Fibroblast of skin of left biceps (primary cell): ENCODE measurements at places on chromosomes 5 and 9.

- no peak for DNase-seq
Measured at GRCh38 chr5:36073595-36074216, 7.0 kb upstream of the UGT3A2 start.

GRCh38 chr5:41151564-41151963 lies 61.8 kb downstream of the C6 start:
- DNase-seq, result no peak

DNA sequence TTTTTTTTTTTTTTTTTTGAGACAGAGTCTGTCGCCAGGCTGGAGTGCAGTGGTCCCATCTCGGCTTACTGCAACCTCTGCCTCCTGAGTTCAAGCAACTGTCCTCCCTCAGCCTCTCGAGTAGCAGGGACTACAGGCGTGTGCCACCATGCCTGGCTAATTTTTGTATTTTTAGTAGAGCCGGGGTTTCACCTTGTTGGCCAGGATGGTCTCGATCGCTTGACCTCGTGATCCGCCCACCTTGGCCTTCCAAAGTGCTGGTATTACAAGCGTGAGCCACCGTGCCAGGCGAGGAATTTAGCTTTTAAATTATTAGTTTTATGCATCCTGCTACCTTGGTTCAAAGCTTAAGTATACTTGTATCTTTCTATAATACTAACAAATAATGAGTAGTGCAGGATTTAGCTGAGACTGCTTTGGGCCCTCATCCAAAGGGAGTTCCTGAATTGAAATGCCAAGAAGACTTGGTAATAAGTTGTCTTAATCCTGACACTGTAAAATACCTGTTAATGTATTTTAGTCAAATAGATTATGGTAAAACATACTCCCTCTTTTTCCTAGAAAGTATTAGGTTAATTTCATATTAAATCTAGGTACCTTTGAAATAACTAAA lies 5.0 kb downstream of the CDC42SE2 start:
- no peak for DNase-seq

GRCh38 chr5:43215073-43215631 lies 23.1 kb downstream of the NIM1K start:
- no peak for DNase-seq

DNA sequence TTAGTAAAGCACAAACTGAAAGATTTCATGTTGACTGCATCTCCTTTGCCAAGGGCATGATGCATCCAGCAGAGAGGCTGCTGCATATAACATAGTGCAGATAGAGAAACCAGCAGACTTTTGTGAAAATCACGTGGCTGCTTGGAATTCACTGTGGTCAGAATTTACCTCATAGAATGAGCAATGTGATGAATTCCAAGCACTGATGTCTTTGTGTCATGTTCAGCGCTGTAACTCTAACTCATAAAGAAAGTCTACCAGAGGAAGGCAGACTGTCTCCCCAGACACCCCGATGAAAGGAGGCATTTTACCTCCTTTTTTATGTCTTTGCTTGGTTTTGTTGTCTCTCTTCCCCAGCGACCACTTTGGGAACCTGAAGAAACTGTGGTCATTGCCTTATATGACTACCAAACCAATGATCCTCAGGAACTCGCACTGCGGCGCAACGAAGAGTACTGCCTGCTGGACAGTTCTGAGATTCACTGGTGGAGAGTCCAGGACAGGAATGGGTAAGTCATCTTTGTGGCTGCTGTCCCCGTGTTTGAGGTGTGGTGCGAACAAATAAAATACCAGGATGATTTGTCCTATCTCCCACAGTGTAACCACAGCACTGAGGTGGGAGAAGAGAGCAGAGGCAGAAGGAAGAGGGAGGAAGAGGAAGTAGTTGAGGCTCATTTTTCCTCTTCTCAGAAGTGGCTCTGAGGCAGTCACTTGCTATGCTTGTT lies 42.0 kb downstream of the ITK start:
- DNase-seq, result peak; percentile 76

DNA sequence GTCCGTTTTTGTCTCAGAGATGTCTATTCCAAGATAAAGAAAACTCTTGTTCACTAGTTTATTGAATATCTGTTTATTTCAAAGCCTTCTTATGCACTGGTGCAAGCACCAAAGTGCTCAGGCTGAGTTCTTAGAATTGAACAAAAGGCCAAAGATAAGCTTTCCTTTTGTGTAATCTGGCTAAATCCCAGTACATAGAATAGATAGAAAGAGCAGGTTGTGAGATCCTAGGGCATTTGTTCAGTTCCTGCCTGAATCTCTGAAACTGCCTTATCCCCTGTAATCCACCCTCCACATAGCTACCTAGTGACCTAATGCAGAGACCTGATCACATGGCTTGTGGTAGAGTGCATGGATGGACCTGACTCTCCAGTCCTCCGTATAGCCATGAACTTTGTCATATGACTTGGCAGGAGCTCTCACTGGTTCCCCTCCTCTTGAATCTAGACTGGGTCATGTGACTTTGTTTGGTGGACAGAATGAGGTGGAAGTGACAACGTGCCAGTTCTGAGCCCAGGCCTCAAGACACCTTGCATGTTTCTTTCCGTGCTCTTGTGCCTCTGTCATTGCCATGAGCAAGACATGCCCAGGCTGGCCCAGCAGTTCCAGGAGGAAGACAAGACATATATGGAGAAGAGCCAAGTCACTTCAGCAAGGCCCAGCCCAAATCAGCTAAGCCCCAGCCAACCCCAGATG lies 139.3 kb upstream of the SHB start:
- DNase-seq, result no peak

GRCh38 chr5:143757116-143757515 lies 54.8 kb upstream of the HMHB1 start:
- no peak for DNase-seq

GRCh38 chr9:116080561-116080960 lies 73.0 kb upstream of the PAPPA start:
- no peak for DNase-seq

- DNase-seq, result no peak
Measured at GRCh38 chr5:84274585-84275468, 109.9 kb downstream of the EDIL3 start.

GRCh38 chr9:79684711-79685575 lies 113.2 kb downstream of the TLE4 start:
- DNase-seq, result peak; percentile 35

DNA sequence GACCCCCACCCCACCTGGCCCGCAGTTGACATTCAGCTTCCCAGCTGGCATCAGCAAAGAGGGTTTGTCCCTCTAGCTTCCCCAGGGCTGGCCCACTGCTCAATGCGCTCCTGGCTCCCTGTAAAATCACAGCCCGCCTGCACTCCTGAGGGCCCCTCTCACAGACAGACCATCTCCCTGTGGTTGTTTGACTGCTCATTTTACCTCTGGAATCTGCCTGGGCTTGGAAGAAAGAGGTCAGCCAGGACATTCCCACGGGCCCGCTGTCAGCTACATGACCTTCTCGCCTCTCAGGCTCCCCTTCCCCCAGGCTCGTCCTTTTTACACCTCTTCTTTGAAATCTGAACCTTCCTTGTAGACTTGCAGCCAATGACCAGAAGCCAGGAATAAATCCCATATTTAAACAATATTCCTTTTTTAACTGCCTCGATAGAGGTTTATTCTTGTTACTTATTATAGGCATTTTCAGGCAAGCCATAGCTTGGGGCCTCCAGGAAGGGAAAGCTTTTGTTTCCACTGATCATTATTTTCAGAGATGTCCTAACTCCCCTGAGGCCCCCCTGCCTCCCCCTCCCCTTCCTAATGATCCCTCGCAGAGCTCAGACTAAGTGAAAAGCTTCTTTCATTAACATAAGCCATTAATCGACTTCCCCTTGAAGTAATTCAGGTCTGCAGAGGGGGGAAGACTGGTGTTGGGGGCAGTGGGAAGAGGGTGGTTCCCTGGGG lies 76.3 kb upstream of the IQGAP2 start:
- no peak for DNase-seq

DNA sequence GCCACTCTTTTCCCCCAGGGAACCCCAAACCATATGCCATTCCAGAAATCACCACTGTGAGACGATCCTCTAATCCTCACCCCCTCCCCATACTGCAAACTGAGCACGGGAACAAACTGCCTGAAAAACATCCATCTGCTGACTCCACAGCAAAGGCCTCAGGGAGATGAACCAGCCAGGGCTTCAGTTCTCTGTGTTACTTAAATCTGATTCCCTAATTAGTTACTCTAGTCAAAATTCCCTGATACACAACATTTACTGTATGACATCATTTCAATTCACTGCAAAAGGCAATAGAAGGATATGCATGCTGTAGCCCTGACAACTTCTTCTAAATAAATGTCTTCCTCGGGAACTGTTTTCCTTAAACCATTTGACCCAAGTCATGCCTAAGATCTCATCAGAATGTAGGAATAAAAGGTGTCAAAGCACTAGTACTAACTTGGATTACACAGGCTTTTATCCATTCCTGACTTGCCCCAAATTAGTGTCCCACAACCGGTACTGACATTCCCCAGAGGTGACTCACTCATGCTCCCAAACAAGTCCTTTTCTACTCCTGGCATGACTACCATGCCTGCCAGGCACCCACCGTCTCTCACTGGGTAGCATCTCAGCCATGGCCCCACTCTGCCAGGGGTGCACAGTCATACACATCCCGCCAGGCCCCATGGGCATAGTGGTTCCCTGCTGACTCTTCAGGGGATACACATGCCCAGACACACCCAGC lies 35.0 kb downstream of the MTX3 start:
- no peak for DNase-seq

- DNase-seq, result no peak
Measured at GRCh38 chr9:27282269-27282668, 14.7 kb downstream of the EQTN start.

DNA sequence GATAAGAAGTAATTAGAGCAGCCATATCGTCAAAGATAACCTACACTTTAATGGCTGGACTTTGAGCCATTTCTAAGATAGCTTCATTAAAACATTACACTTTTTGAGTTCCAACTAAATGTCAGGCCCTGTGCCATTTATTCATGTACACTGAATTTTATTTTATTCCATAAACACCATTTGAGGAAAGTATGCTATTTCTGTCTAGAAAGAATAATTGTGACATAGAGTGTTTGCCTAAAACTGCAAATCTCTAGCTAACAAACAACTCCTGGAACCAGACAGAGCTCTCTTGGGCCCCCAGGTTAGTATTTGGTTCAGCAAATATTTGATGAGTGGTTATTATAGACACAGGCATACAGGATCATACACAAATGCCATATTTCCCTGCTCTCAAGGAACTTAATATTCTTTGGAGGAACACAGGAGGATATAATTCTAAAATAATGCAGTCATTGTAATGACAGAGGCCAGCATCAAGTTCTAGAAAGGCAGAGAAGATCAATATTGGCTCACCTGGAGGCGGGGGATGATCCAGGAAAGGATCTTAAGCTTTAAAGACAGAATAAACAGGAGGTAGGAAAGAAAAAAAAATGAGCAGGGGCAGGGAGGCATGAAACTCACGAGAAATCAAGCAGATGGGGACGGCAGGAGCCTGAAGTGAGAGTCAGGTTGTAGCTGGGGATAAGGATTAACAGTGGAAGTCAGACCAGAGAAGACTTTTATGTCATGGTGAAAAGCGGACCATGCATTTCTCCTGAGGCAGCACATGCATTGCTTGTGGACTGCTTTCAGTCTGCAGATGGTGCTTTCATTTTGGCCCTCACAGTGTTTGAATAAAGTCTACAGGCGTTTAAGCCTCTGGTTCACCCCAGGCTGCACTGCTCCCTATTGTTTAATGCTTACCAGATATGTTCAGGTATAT lies 127.7 kb downstream of the GCNT1 start:
- DNase-seq, result no peak

DNA sequence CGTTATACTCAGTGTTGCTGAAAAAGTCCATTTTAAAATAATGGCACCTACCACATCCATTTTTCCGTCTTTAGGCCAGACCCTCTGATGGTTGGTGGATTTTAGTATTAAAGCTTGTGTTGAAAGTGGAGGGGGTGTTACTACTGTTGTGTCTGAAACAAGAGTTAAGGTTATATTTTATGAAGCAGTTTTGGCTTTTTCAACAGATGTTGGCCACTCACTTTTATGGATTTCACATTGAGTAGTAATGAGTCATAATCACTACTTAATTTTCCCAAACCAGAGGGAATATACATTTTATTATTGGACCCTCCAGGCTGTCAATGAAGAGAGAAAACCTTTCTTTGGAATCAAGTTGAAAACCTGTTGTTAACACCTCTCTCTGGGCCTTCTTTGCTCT lies 88.0 kb downstream of the TRIO start:
- no peak for DNase-seq

- DNase-seq, result no peak
Measured at GRCh38 chr5:110790673-110791072, 51.9 kb downstream of the SLC25A46 start.

GRCh38 chr9:29717631-29718030 lies 2144.3 kb upstream of the C9orf72 start:
- no peak for DNase-seq

DNA sequence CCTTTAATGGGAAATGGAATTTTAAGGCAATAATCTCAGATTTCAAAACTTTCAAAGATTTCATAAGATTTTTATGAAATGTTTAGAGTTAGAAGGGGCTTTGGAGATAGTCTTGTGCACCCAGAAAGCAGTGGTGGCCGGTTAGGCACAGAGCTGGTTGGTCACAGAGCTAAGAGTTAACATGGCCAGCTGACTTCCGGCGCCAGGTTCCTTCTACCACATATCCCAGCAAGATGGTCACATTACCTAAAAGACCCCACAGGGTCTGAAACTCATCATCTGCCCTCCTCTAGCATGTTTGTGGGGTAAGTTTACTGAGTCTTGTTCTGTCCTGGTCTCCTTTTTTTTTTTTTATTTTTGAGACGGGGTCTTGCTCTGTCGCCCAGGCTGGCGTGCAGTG lies 19.3 kb downstream of the QRFP start:
- no peak for DNase-seq

DNA sequence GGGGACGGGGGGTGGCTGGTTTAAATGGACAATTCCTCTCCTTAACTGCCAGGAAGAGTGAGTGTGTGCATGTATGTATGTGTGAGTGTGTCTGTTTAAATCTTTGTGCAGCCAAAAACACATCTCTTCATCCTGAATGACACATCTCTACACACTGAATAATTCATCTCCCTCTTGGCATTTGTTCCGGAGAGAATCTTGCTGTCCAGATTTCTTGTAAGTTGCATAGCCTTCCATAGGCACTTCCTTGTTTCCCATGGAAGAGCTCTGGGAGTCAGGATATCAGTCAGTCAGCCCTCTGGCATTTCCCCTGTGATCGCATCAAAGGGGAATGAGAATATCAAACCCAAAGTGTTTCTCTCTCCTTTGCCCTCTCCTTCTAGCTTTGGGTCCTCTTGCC lies 74.7 kb downstream of the WWC1 start:
- DNase-seq, result peak; percentile 94

GRCh38 chr5:157574456-157575380 lies 857 bp downstream of the ADAM19 start:
- no peak for DNase-seq

GRCh38 chr5:79395296-79395695 lies 118.6 kb downstream of the HOMER1 start:
- DNase-seq, result no peak

DNA sequence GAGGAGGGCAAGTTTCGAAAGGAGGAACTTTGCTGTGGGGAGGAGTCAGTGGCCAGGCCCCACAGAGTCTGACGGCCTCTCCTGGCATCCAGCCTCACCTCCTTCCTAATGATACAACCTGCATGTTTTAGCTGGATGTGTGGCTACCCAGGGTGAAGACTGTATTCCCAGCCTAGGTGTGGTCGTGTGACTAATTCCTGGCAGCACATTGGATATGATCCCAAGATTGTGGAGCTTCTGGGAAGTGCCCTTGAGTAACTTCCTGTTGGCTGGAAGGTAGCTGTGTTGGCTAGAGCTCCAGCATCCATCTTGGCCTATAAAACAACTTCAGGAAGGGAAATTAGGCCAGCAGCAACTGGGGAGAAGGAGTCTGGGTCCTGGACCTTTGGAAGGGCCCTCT lies 19.0 kb upstream of the LPCAT1 start:
- DNase-seq, result peak; percentile 23

GRCh38 chr9:9846557-9846956 lies 766.2 kb downstream of the PTPRD start:
- no peak for DNase-seq
